ENCODE measurements at places on chromosomes 6 and 20.

GRCh38 chr6:14865531-14866100 lies 380.3 kb upstream of the JARID2 start:
- DNase-seq = no peak

- no peak for DNase-seq
Observed at GRCh38 chr6:25118038-25118437, 161.1 kb upstream of the CARMIL1 start.

- DNase-seq = no peak
Observed at GRCh38 chr6:33201147-33201545, 479 bp downstream of the SLC39A7 start.

- DNase-seq = no peak
Observed at GRCh38 chr6:14359438-14359837, 241.9 kb downstream of the CD83 start.

DNA sequence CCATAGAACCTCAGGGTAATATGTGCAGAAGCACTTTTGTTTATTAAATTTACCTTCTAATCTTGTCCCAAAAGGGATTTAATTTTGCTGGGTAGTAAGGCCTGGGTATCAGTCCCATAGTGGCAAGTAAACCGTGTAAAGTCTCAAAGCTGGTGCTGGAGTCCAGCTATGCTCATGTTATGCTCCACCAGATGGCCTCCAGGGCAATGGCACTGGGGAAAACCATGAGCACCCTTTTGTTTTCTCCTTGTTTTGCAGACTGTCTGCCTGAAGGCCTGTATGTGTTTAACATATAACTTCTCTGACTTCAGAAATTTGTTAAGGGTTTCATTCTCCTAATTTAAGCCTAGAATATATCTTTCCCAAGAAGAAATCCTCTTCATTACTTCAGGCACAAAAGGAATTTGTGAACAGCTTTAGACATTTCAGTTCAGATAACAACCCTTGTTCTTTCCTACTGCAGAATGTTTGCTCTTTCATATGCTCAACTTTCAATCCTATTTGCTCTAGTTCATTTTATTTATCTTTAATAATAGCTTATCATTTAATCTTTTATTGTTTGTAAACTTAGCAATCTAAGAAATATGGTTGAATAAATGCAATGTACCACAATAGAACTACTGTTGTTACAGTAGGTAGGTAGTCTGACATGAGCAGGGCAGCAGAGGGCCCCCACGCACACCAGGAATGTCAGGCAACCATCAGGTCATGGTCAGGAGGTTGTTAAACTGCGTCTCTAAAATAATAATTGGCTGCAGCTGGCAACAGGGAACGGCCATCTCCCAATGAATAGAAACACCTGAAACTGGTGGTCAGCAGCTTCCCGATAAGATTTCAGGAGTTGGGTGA lies 162.8 kb downstream of the TENT5A start:
- DNase-seq = no peak

DNA sequence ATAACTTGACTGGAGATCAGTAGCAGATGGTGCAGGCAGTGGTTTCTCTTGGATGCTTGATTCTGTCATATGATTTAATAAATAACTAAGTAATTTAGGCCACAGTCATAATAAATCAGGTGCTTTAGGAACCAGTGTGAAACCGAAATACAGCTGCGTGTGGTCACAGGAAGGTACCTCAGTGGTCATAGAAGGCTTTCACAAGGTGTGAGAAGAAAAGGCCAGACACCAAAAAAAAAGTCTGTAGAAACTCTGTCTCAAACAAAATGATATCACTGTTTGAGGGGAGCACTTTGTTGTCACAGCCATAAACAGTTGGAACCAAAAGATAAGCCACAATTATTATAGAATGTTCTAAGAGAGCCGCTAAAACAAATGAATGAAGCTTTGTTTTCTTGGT lies 56.5 kb downstream of the ARMC2 start:
- no peak for DNase-seq

DNA sequence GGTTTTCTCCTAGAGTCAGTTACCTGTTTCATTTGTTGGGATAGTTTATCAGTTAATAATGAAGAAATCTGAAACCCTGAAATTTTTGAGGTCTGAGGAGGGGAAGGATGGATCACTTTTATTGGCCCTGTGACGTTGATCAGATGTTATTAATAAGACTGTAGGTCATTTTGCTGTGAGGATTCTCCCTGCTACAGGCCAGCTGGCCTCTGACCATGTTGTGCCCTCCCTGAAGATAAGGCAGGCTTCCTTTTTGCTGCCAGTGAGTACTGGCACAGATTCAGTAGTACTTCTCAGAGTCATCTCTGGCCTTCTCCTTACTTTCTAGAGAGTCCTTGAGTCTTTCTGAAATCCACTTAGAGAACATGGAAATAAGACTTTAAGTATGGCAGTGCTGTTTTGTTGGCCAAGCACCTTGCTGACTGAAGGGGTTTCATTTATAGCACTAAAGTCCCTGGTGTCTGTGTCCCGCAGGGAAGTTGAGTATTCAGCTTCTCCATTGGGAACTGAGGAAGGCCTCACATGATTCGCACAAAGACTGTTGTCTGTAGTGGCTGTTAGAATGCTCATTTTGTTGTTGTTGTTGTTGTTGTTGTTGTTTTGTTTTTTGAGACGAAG lies 202.6 kb downstream of the DTNBP1 start:
- DNase-seq = no peak

- DNase-seq = no peak
Observed at GRCh38 chr6:134379599-134379998, 61.7 kb upstream of the SGK1 start.

DNA sequence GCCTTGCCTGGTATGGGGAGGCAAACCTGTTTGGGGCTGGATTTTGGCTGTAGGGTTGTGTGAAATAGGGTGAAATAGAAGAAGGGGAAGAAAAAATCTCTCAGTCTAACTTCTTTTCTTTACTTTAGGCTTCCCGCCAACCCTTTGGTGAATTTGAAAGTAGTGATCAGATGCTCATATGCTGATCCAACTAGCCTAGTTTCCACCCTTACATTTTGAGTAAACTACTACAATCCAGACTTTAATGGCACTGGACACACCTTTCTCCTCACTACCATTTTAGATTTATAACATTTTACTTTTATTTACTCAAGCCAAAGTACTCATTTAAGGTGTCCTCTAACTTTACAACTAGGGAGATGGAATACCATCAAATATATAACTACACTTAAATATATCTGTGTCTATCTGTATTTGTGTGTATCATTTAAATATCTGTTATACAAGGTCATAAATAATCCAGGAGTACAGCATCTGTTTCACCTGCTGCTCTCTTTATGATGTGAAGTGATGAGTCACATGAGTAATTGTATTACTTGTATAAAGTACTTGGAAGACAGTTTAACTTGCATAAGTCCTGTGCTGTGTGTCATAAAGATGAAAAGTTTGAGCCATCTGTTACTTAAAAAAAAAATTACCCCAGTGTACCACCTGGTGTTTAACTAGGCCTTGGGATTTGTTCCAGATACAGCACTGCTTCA lies 172.1 kb downstream of the CDKAL1 start:
- DNase-seq = peak; percentile 47

- no peak for DNase-seq
Observed at GRCh38 chr20:45845452-45845851, 11.7 kb downstream of the ACOT8 start.

DNA sequence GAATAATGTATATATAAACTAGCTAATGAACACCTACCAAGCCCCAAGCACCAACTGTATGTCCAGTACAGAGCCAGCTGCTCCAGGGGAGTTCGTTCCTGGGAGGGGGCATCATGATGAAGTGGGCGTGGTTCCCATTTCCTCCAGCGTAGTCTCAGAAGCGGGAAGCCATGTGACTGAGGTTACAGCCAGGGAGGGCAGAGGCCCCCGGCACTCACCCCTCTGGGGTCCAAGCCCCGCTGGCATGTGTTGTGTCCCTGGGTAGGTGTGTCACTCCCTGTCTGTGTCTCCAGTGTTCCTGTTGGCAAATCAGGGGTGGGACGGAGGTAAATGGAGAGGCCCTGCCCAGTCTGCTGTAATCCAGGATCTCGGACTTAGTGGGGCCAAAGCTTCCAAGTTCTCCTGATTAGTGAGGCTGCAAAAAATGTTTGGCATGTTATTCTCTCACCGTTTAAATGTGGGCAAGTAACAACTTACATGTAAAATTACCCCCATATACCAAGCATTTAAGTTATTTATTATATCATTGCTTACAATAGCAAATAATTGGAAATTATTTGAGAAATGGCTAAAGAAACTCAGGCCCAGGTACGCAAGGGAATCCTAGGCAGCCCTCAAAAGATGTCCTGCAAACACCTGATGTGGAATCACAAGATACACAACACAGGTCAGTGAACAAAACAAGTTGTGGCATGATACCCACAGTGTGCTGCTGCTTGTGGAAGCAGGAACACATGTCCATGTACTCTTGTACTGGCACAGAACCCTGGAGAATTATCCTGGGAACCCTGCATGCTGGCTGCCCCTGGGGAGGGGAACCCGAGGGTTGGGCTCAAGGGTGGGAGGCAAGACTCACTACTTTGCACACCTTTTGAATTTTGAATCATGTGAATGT lies 22.2 kb downstream of the FAM110A start:
- peak; percentile 92 for DNase-seq

- DNase-seq = no peak
Observed at GRCh38 chr6:47977314-47977713, 133.7 kb downstream of the PTCHD4 start.

DNA sequence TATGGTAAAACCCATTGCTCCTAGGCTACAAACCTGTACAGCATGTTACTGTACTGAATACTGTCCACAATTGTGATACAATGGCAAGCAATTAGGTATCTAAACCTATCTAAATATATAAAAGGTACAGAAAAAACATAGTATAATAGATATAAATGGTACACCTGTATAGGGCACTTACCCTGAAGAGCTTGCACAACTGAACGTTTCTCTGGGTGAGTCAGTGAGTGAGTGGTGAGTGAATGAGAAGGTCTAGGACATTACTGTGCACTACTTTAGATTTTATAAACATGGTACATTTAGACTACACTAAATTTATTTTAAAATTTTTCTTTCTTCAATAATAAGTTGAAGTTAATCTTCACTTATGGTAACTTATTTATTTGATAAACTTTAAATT lies 119.9 kb upstream of the CEP85L start:
- peak; percentile 47 for DNase-seq

- no peak for DNase-seq
Observed at GRCh38 chr6:71211799-71212198, 76.8 kb upstream of the OGFRL1 start.

DNA sequence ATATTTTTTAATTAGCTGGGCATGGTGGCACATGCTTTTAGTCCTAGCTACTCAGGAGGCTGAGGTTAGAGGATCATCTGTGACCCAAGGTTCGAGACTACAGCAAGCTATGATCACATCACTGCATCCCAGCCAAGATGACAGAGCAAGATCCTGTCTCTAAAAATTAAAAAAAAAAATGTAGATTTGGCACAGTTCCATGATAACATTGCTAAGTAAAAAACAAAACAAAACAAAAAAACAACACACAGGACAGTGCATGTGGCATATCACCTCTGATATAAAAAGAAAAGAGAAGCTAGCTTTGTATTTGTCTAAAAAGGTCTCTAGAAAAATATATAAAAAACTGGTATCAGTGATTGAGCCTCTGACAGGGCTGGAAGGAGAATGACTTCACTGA lies 24.6 kb downstream of the RNF24 start:
- no peak for DNase-seq

DNA sequence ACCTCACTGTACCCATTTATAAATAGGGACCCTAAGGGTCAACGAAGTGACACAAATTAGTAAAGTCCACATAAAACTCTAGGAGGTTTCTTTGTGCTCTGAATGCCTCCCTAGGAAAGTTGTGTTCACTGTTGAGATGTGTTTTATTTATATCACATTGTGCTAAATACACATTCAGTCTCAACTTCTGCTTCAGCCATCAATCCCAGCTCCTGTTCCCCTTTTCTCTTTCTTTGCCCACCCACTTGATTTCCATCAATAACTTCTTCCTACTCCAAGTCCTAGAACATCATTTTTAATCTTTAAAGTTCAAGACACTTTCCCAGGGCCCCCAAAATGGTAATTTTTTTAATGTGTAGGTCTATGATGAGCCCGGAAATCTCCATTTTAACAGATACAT lies 208.3 kb upstream of the RAB32 start:
- DNase-seq = no peak

- no peak for DNase-seq
Observed at GRCh38 chr6:168791917-168792316, 350.9 kb downstream of the SMOC2 start.

- DNase-seq = no peak
Observed at GRCh38 chr20:36849333-36850065, 26.4 kb upstream of the TLDC2 start.

GRCh38 chr6:140063021-140063399 lies 688.6 kb upstream of the CITED2 start:
- DNase-seq = no peak

- no peak for DNase-seq
Observed at GRCh38 chr6:31697555-31697954, 5.6 kb downstream of the ABHD16A start.

DNA sequence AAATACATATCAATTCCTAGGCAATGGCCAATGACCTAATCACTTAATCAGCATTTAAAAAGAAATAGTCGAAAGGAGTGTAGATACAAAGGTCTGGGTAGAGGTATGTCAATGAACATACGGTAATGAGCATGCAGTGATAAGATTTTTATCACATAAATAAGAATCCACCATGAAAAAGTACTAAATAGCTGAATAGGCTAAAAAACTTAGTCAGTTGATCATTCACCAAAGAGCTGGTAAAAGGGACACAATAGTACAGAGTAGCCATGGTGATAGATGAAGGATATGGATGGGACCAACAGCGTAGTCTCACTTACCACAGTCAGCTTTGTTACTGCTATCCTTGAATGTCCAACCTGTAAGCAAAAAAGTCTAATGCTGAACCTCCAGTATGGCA lies 1018.6 kb upstream of the EYS start:
- DNase-seq = no peak

GRCh38 chr20:8078528-8078914 lies 53.5 kb upstream of the PLCB1 start:
- no peak for DNase-seq

GRCh38 chr6:57302477-57302876 lies 15.0 kb upstream of the PRIM2 start:
- DNase-seq = no peak

GRCh38 chr6:128456510-128457230 lies 63.7 kb downstream of the PTPRK start:
- DNase-seq = no peak

GRCh38 chr6:36912030-36912454 lies 26.3 kb downstream of the C6orf89 start:
- DNase-seq = no peak

DNA sequence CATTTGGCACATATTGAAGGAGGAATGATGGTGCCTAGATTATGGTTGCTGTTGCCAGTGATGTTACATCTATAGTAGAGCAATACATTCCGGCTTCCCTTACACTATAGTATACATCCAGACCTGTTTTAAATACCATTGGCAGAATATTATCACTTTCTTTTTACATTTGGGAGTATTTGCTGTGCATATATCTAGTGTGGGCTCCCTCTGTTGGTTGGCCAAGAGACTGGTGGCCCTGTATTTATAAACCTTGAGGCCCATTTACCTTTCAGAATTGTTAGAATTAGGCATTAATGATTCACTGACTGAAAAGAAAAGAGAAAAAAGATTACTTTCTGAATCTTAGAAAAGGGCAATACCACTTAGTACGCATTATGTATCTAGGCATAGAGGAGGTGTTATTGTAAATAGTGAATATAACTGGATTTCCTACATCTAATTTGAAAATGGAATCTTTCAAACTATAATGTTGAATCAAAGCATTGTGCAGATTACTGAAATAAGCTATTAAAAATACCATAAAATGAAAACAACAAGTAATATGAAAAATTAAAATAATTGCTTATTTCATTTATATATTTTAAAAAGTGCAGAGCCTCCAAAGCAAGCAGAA lies 628.8 kb upstream of the MAN1A1 start:
- DNase-seq = peak; percentile 16

- no peak for DNase-seq
Observed at GRCh38 chr6:10555625-10556309, 34.6 kb downstream of the GCNT2 start.
